Fibroblast of skin of right quadriceps (primary cell): ENCODE measurements at places on chromosomes 5 and 9.

- DNase-seq, result peak; percentile 46
Observed at GRCh38 chr9:21558615-21559401, 76.7 kb upstream of the IFNE start.

- DNase-seq, result no peak
Observed at GRCh38 chr5:177535125-177535524, 18.4 kb upstream of the DDX41 start.

GRCh38 chr5:77812926-77813589 lies 36.9 kb upstream of the TBCA start:
- no peak for DNase-seq

DNA sequence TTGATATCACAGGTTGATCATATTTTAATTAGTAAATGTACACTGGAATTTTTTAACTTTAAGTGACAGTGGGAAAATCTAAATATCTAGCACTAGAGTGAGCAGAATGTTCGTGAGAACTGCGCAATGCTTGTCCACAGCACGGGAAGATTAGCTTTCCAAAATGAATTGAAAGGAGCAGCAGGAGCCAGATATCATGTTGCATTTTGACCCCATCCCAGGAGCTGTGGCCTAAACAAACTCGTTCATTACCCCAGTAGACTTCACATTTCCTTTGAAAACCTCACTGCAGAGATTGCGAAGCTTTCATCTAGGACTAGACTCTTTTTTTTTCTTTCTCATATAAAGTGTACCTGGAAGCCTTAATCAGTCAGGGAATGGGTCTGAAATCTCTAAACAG lies 525.8 kb downstream of the CTNND2 start:
- DNase-seq, result no peak

- DNase-seq, result no peak
Observed at GRCh38 chr5:153571162-153571561, 80.7 kb downstream of the GRIA1 start.

- no peak for DNase-seq
Observed at GRCh38 chr5:149711338-149711737, 18.8 kb upstream of the PPARGC1B start.

- DNase-seq, result peak; percentile 65
Observed at GRCh38 chr9:91847581-91848091, 102.4 kb downstream of the ROR2 start.

- DNase-seq, result peak; percentile 78
Observed at GRCh38 chr5:126471875-126472537, 48.8 kb downstream of the GRAMD2B start.

GRCh38 chr5:4082966-4083564 lies 487.4 kb downstream of the IRX1 start:
- DNase-seq, result peak; percentile 74

- DNase-seq, result no peak
Observed at GRCh38 chr9:112831281-112831851, 59.3 kb downstream of the SLC46A2 start.

- no peak for DNase-seq
Observed at GRCh38 chr9:9522406-9522805, 1090.4 kb downstream of the PTPRD start.

- no peak for DNase-seq
Observed at GRCh38 chr9:132350861-132351315, 3.9 kb downstream of the SETX start.

DNA sequence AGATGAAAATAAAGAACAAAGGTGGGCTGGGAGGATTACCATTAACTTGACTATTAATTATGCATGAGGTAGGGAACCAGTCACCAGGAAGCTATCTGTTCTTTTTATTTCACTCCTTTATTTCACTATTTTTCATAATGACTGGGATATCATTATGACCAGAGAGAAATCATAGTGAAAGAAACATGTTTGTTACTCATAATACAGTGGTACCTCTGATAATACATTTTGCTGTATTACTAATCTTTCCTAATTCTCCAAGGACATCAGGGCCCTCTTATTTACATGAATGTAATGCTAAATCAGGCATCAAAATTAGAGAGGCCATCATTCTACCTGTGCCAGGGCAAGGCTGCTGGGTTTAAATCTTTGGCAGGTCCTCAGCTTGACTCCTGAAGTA lies 253.7 kb downstream of the NR3C1 start:
- DNase-seq, result no peak

DNA sequence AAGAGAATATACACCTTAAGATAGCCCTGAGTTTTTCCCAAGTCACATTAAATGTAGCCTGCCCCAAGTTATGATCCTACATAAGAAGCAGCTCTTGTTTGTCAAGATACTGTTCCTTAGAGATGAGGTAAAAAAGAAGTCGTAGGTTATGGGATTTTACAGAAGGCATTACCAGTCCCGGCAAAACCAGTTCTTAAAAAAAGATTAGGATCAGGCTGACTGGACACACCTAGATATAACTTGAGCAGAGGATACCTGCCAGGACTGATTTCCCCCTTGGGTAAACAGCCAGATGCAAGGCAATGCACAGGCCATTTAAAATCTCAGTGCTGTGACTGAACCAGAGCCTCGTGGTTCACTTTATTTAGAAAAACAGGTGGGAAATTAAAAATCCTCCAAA lies 14.1 kb upstream of the SEMA5A start:
- no peak for DNase-seq

DNA sequence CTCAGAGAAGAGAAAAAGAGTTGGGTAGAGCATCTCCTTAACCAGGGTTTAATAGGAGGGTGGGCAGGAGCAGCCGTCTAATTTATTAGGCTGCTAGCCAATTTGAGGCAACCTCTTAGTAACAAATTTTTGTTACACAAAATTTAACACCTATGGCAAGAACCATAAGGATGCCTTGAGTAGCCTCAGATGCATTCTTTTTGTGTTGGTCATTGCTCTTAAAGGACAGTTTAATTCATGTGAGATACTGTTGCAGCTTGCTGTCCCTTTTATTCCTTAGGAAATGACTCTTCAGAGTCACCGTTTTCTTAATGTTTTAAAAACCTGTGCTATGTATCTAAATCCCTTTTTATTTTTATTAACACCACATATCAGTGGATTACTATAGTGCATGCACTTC lies 255.1 kb downstream of the MAST4 start:
- peak; percentile 48 for DNase-seq

DNA sequence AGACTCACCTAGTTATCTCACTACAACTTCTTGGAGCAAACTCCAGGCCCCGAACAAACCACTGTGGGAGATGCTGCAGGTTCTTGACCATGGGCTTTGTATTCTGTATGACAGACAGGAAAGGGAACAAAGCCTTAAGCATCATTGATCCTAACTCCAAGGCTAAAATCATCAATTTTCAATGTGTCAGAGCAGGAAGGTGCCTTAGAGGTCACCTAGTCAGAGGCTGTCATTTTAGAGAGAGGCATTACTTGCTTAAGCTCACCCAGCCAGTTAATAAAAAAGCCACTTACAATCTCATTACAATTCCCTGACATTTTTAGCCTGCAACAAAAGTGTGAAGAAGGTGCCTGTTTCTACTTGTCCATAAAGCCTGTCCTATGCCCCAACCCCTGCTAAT lies 272.7 kb downstream of the FAM114A2 start:
- DNase-seq, result no peak

DNA sequence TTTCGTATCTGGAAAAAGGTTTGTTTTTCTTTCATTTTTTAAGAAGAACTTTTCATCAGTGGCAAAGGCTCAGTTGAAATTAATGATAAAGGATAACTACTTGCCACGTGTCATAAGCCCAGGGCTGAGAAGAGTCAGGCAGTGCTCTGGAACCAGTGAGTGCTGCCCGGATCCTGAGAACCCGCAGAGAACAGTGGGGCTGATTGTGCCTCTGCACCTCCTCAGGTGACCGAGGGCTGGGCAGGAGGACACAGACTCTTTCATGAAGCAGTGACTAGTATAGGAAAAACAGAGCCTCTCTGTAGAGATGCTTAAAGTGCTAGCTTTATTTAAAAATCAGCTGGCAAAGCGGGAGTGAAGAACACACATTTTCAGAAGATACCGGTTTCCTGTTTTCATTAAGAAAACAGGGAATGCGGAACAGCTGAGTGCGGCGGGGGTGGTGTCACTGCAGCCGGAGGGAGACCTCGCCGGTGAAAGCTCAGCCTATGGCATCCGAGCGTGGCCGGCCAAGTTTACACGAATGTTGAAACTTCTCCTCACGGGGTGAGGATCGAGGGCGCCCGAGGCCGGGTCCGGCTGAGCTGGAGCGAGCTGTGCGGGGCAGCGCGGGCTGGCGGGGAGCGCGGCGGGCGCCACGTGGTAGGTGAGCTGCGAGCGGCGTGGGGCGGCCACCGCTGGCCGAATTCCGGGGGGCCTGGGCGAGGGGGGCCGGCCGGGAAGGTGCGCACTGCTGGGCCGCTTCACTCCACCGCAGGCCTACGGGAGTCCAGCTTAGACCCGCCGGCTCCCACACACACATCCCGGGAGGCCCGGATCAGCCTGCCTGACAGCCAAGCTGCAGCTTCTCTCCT lies 134.7 kb upstream of the DMRT1 start:
- DNase-seq, result peak; percentile 70

- DNase-seq, result no peak
Observed at GRCh38 chr5:95895771-95896170, 65.9 kb downstream of the ELL2 start.

- no peak for DNase-seq
Observed at GRCh38 chr9:81791076-81791475, 101.7 kb upstream of the TLE1 start.

DNA sequence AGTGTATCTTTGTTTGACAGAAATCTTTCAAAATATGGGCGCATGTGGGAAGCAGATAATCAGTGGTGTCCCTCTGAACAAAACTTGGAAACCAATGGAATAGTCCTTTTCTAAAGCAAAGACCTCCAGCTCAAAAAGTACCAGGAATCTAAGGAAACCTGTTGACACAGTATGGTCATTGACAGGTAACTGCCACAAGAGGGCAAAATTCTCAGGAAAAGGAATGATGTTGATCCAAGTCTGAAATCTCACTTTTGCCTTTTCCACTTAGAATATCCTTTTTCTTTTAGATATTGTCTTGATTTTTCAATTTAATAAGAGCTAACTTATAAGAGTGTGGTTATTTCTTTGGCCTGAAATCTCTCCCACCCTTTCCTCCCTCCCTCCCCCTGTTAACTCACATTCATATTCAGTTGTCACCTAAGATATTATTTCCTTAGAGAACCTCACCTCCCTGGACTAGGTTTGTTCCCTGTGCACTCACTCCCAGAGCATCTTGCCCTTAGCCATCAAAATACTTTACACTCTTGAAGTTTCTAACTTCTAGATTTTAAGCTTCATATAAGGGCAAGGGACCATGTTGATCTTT lies 59.0 kb upstream of the BARX1 start:
- DNase-seq, result peak; percentile 25

DNA sequence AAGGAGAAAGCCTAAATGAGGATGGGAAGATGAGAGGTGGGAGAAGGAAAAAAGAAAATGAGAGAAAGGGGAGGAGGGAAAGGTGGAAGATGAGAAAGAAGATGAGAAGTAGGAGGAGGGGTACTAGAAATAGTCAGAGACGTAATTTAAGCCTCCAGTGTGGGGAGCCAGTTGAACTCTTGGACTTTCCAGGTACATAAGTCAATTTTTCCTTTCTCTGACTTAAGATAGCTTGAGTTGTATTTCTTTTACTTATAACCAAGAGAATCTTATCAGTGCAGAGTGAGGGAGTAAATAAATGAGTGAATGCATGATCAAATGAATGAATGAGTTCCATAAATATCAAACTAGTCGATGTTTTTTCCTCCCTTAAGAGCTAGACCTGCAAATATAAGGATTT lies 21.5 kb upstream of the WHRN start:
- no peak for DNase-seq

DNA sequence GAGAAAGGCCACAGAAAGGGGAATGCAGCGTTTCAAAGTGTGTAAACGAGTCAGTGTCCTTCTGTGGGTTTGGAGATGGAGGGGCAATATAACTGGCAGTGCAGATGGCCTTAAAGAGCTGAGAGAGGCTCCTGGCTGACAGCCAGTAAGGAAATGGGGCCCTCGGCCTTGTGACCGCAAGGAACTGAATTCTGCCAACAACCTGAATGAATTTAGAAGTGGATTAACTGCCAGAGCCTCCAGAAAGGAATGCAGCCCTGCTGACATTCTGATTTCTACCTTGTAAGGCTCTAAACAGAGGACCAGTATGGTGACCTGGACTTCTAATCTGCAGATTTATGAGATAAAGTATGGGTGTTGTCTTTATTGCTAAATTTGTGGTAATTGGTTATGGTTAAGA lies 17.5 kb upstream of the NREP start:
- DNase-seq, result peak; percentile 77

- no peak for DNase-seq
Observed at GRCh38 chr9:122370869-122371755, at the start of gene PTGS1. PTGS1 (plus strand) TSS chr9:122371024; CDS start chr9:122371085, 61 bp downstream.

DNA sequence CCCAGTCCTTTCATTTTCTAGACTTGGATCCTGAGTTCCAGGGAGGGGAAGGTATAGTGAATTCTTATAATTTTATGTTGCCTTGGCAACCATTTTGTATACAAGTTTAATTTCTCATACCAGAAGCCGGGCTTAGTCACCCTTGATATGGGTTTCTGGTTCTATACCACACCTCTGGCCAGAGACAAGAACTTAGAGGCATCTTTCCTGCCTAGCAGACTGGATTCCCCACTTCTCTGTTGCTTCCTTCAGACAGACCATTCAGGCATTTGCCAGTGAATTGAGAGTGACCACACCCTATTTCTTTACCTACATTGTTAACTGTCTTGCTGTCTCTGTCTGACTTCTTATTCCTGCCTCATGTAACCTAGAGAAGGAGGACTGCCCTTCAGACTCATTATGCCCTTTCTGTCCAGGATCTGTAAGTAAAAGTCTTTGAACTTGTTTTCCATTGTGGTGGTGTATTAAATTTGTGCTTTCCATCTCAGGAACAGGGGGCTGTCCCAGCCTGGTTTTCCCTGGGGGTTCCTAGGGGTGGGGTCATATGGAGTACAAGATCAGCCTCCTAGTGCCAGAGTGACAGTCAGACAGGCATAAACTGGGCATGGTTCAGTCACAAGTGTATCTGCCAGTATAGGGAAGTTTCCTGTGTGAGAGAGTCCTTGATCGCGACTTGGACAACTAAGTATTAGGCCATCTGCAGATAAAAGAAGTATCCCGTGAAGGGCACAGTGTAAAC lies 27.4 kb downstream of the TNFSF8 start:
- DNase-seq, result no peak

DNA sequence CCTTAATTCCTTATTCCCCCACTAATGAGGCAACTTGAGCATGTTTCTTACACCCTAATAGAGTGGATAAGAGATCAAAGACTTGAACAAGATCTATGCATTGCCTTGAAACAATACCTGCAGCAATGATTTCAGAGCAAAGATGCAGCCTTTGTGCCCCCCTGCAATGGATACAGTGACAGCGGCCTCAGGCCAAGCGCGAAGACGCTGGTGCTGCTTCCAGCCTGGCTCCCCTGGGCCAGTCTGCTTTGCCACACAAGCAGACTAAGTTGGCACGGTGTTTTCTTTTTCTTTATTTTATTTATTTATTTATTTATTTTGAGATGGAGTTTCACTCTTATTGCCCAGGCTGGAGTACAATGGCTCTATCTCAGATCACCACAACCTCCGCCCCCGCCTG lies 179.8 kb upstream of the S1PR3 start:
- no peak for DNase-seq
